NCI-H69 (cell line): ENCODE measurements at places on chromosomes 7 and 10.

DNA sequence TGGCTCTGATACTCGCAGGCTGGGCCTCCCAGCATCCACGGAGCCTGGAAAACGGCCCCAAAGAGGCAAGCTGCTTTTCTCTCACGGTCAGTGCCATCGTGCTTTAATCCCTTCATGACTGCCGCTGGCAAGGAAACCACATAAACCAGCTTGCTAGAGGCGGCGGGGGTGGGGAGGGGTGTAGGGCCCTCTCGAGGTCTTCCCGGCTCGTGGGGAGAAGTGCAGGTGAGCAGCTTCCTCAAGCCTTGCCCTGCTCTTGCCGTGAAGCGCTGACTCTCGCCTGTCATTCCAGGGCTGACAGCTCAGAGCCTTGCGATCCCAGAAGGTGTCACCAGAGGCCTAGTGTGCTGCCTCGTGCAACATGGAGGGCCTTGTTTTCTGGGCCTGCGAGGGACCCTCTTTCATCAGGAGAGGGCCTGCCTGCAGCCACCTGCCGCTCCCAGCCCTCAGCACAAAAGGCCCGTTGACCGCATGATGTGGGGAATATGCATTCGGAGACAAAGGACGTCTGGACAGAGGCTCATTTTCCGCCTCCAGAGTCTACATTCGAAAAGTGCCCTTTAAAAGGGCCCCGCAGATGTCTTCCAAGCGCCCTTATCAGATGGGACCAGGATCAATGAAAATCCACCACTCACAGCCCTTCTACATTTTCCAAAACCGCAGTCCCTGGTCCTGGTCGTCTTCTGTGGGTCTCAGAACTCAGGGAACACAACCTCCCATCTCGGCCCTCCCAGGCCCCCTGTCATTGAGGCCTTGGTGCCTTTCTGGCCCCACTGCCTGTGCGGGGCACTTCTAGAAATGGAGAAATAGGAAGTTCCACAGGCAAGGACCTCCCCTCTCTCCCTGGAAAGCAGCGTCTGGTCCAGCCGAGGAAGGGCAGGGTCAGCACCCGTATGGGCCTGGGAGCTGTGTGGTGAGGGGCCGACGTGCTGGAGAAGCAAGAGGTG is 58.7 kb downstream of the ZRANB1 start:
- no peak for DNase-seq

DNA sequence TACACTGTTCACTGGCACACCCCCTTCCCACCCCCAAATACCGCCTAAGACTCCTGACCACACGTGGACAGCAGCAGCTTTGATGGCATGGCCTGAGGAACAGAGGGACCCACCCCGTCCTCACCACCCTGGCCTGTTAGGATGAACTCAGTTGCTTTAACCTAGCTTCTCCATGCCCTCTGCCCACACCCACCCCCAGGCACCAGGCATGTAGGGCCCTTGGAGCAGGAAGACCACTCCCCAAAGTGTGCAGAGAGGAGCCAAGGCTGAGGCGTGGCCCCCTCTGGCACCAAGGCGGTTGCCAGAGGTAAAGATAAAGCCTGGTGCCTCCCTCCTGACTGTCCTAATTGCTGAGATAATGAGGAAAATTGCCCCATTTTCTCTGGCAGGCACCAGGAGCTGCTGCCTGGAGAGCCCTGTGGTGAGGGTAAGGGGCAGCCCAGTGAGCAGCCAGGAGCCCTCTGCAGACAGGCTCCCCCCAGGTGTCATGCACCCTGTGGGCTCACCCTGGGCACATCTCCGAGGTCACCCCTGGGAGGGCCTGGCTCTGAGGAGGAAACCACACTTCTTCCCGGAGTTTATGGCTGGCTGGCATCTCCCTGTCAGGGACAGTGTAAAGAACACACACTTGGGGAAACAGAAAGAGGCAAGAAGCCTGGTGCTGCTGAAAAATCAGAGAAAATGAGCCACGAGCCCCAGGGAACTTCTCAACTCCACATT is 47.7 kb downstream of the LRRC20 start:
- DNase-seq: peak; percentile 82

- DNase-seq: no peak
These were observed 60.4 kb upstream of the FAM20C start for GRCh38 chr7:131781-132482.

- no peak for DNase-seq
These were observed 81.1 kb upstream of the MBL2 start for GRCh38 chr10:52853704-52854103.

DNA sequence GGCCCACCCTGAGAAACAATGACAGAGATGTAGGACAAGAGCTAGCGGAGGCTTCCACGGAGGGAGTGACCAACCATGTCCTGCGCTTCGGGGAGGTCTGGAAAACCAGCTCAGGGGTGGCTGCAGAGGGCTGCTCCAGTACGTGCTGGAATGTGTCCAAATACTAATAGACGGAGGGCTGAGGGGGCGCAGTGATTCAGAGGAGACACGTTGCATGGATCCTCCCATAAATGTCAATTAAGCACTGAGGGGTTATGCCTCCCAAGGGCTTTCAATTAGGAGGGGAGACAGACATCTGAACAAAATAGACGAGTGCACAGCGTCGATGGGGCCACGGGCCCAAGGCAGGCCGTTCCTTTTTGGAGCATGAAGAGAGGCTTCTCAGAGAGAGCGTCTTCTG is 51.0 kb upstream of the NPS start:
- DNase-seq: no peak

- no peak for DNase-seq
These were observed 98.2 kb upstream of the PDGFA start for GRCh38 chr7:617614-618538.

DNA sequence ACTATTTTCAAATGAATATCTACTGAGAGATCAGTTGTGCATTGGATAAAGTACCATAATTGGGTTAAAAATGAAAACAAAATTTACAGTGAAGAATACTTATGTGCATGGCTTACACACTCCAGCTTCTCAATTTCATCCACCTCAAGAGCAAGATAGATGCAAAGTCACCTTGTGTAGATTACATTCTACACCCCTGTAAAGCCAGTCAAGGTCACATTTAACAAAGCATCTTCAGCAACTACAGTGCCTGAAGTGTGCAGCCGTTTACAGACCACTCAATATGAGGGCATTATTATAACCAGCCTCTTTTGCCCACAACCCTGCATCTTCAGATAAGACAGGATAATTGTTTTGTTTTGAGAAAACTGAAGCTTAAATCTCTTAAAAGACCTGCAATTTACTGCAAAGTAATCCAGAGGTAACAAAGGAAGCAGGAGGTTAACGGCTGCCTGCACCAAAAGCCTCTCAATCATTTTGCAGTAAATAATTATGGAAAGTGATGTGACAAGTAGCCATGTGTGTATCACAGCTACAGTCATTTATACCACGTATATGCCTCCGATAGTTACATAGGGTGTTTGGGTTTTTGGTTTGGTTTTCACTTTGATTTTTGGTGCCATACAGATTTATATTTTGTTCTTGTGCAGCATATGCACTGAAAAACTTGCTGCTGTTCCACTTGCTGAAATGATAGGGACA is 4.9 kb downstream of the PURB start:
- DNase-seq: peak; percentile 33

GRCh38 chr7:115191526-115191925 is 269.6 kb downstream of the MDFIC start:
- DNase-seq: peak; percentile 92

DNA sequence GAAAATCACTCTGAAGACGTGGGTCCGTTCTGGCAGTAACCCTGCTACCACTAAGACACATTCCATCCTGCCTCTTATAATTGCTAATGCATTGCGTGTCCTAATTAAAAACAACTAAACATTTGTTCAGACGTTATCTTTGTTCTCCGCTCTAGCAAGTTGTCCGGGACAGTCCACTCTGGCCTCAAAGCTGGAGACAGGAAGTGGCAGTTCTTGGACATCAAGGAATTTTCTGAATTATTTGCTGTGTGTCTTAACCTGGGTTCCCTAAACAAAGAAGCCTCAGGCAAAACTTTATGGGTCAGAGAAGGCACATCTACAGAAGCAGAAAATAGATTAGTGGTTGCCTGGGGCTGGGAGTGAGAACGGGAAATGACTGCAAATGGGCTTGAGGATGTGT is 199.1 kb downstream of the CALN1 start:
- no peak for DNase-seq

DNA sequence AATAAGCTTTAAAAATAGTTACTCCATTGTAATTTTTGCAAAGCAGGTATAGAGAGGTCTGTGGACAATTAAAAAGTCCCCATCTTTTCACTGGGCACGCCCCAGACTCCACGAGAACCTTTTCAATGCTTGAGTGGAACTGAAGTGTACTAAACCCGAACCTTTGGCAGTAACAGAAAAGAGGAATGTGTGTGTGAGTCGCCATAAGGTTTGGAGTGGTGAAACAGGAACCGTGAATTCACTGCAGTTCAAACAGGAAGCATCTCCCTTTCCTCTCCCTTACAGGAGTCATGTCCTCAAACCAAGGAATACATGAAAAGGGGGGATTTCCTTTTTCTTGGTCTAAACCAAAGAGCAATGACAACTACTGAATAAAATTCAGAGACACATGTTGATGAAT is 23.2 kb downstream of the NDUFB2 start:
- DNase-seq: no peak

- peak; percentile 56 for DNase-seq
These were observed 21.1 kb upstream of the PFKP start for GRCh38 chr10:3046210-3046779.

GRCh38 chr7:106425017-106425719 is 140.4 kb upstream of the NAMPT start:
- DNase-seq: peak; percentile 48

DNA sequence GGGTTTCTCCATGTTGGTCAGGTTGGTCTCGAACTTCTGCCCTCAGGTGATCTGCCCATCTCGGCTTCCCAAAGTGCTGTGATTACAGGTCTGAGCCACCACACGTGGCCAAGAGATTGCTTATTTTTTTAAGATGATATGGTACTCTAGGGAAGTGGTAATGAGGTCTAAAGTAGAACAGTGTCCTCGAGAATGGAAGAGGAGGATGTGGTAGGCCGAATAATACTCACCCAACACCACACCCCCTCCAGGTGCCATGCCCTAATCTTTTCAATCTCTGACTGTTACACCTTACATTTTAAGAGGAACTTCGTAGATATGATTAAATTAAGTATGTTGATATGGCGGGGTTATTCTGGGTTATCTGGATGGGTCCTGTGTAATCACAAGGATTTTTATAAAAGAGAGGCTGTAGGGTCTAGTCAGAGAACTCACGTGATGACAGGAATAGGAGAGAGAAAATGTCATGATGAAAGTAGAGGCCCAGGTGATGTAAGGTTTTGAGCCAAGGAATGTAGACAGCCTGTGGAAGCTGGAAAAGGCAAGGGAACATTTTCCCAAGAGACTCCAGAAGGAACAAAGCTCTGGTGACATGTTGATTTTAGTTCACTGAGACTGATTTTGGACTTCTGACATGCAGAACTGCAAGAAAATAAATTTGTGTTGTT is 29.5 kb downstream of the CDK13 start:
- DNase-seq: no peak

GRCh38 chr10:132610071-132610701 is 72.6 kb downstream of the INPP5A start:
- DNase-seq: no peak

DNA sequence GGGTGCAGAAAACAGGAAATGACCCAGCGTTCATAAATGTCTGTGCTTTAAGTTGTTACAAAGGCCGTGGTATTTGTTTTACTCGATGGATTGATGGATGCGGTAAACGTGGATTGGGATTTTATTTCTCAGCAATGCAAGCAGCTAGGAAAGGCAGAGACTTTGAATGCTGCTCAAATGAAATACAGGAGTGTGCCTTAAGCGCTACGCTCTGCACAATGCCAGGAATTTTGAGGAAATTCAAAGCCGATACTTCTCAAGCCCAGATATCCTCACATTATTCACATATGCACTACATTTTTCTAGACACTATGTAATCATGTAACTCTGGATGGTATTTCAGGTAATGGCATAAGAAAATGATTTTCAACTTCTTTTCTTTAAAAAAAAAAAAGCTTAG is 514.3 kb upstream of the ADARB2 start:
- DNase-seq: no peak

- DNase-seq: peak; percentile 92
These were observed 20.3 kb downstream of the MRPS24 start for GRCh38 chr7:43849047-43849446.

DNA sequence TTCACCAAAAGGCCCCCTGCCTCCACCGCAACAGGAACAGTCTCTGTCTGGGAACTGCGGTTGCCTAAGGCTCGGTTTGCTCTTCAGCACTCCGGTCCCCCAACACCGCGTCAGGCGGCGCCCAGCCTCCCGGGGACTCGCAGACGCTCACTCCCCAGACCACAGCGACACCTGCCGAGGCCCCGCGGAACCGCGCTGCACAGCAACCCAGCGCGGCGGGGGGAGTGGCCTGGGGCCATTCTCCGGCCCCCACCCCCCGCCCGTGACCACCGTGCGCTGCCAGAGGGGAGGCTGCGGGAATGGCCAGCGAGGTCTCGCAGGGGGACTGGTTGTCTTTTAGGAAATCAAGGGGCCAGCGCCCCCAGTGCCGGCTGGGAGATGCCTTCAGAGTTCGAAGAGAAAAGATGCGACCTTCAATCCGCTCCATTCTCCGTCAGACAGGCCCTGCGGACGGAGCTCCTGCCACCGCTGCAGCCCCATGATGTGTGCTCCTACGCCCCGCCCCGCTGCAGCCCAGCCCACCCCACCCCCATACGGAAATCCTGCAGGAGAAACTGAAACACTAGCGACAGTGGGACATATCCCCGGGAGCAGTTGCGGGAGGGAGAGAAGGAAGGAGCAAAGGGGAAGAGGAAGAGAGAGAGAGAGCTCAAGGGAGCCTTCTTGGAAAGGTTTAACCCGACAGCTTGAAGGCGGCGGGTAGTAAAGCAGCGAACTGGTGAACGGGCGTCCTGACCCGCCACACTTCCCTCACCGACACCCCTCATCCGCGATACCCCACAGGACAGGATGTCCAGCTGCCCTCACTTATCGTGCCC is 137.4 kb upstream of the CDCA7L start:
- DNase-seq: peak; percentile 90

- no peak for DNase-seq
These were observed 35.3 kb upstream of the BET1 start for GRCh38 chr7:94039368-94040035.

DNA sequence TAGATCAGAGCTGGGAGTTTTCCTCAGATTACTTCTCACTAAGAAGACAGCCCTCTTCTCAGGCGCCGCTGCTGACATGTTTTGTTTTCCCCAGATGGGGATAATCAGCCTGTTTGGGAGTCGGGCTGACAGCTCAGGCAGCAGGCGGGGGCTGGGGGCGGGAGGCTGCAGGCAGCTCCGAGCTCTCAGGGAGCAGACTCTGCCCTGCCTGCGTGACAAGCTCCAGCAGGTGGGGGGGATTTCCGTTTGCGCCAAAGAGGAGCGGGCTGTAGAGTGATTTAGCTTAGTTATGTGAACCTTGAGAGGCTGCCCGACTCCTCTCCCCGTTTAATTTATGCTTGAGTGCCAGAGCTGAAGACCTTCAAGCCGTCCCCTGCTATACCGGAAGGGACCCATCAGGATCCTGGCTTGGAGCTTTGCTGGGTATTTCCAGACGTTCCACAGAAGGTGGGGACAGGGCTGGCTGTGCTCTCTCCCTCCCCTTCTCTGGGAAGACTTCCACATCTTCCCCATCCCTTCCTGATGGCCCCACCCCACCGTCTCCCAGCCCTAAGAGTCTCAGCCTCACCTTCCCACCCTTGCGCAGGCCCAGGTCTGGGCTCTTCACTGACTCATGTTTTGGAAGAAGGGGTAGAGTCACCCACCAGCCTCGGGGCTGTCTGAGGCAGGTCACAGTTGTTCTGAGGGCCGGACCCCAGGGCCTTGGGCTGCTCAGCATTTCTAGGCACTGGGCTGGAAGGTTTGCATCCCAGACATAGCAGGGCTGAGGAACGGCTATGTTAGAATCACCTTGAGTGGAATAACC is 24.7 kb upstream of the ADCYAP1R1 start:
- peak; percentile 61 for DNase-seq
